ENCODE measurements at places on chromosomes 1 and 21. TPM values are rescaled to one million over a fixed set of nuclear protein-coding genes. Genes with fewer than 3 reads are reported as not detected.

FCRL6 gene
- total RNA-seq, result not detected

OR6K3 gene
- total RNA-seq, result not detected

SLC1A7 gene
- total RNA-seq, result not detected

C1orf50 gene
- 4.2 TPM for total RNA-seq

ADAMTS1 gene
- total RNA-seq, result 82.8 TPM

ZNF436 gene
- 13.4 TPM for total RNA-seq

VSIG8 gene
- total RNA-seq, result not detected

GRCh38 chr1:87898431-87898830 lies 569.8 kb downstream of the LMO4 start:
- DNase-seq, result no peak

GRCh38 chr1:187032316-187032981 lies 203.7 kb downstream of the PLA2G4A start:
- no peak for DNase-seq

- DNase-seq, result no peak
Measured at GRCh38 chr1:25811384-25812082, 8.2 kb upstream of the MTFR1L start.

DNA sequence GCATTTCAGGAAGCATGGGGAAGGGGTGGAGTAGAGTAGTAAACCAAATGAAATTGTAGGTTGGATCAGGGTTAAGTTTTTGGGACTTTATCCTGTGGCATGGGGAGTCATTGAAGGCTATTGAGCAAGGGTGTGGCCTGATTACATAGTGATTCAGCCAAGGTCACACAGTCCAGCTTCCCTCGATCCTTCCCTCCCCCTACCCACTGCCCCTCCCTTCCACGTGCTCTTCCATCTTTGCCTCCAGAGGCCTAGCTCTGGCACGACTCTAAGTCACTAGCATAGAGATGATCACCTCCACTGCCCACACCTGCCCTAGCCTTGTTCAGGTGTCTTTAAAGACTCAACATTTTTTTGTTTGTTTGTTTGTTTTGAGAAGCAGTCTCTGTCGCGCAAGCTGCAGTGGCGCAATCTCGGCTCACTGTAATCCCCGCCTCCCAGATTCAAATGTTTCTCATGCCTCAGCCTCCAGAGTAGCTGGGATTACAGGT lies 37.2 kb upstream of the SLC9A1 start:
- peak; percentile 7 for DNase-seq

DNA sequence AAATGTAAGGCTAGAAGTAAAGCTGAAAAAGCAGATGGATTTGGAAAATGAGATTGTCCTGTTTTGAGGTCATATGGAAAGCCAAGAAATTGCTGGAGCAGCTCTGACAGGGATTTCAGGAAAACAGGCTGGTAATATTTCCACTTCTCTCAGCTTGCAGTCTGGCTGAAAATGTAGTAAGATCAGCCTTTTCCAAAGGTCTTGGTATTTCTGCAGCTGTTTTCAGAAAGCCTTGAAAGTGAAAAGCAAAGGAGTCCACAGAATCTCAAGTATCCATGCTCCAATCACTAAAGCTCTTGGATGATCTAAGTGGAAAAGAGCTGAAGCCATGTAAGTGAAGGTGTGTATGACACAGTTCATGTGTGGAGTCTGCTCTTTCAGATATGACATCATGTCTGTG lies 41.6 kb upstream of the APOBEC4 start:
- DNase-seq, result no peak

DNA sequence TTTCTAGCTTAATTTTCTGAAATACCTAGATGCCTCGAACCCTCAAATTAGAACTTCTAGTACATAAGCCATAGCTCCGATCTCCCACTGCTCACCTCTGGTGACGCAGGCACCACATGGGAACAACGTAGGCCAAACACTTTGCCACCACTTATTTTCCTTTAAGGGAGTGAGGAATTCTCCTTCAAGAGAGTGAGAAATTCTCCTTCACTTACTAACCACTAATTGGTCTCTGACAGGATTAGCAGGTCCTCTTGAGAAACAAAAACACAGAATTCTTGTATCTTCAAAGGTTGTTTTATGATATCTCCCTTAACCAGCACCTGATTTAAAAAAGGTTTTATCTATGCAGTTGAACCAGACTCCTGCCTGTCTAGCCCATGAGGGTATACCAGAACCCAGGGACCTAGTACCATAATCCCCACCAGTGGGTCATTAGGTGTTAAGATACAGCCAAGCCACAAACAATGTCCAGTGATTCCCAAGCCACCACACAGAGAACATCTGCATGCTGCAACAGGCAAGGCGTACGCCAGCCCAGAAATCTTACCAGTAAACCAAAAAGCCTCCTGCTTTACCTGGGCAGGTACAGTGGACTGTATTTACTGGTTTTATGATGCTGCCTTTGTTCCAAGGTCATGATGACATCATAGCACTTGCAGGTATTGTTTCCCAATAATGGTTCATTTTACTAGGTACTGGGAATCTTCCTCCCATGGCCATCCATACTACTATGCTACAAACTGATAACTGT lies 20.3 kb upstream of the CXADR start:
- no peak for DNase-seq

GRCh38 chr1:203059485-203059884 lies 26.3 kb downstream of the MYOG start:
- no peak for DNase-seq

DNA sequence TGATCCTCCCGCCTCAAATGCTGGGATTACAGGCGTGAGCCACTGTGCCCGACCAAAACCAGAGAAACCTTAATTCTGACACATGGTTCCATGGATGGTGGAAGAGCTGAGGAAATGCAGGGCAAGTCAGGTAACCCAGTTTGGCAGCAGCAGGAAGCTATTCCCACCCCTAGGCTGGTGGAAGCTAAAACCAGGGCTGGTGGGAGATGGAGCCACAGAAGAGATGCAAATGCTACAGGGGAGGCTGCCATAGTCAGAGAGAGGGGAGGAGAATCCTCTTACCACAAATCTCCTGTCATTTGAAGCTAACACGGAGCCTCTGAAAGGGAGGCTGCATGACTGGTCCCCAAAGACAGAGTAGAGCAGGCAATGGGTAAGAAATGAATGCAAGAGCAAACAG lies 4.1 kb upstream of the CDC42BPA start:
- DNase-seq, result no peak

DNA sequence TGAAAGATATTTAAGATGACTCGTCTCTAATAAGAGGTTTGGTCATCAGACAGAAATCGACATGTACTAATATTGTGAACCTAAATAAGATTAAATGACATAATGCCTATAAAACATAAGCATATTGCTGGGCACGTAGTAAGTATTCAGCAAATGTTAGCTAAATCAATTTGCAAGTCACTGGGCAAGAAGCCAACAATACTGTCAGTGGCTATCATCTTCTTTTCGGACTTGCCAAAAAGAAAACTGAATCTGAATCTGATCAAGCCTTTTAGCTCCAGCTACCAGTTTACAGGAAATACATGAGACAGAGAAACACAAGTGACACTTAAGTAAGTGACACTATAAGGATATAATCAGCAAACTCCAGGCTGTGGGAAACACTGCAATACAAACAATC lies 46.0 kb downstream of the RPL5 start:
- peak; percentile 11 for DNase-seq

GRCh38 chr1:186218654-186219352 lies 156.2 kb downstream of the TPR start:
- DNase-seq, result no peak

GRCh38 chr1:199685369-199685768 lies 342.1 kb upstream of the NR5A2 start:
- peak; percentile 59 for DNase-seq

GRCh38 chr21:46486481-46487126 lies 27.9 kb downstream of the DIP2A start:
- DNase-seq, result no peak

- DNase-seq, result no peak
Measured at GRCh38 chr1:161079436-161080110, 9.8 kb downstream of the NECTIN4 start.

DNA sequence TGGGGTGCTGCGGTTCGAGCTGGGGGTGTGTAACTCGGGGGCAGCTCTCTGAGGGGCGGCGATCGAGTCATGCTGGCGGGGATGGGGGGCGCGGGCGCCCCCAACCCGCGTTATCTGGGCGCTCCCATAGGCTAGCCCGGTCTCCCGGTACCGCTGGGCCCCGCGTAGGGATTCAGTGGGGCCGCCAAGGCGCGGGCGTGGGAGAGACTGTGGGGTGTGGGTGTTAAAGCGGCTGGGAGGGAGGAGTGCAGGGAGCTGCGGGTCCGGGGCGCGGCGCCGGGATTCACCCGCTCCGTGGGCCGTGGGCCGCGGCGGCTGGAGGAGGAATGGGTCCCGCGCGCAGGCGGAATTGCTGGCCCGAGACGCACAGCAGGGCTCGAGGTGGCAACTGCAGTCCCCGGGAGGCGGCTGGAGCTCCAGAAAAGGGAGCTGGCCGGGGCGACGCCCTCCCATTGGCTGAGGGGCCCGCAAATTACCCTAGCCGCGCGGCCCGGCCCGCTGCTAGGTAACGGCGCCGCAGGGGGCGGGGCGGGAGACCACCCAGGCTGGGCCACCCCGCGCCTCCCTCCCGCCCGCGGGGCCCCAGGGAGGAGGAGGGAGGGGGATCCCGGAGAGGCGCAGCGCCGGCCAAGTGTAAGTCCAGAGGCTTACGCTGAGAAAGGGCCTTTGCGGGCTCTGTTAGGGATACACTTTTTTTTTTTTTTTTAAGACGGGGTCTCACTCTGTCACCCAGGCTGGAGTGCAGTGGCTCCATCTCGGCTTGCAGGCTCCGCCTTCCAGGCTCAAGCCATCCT lies at the start of gene PTCH2:
PTCH2 (minus strand) TSS at position 392 of the 794 bp plus-strand sequence; CDS start at position 71, 321 bp downstream.
- peak; percentile 34 for DNase-seq

DNA sequence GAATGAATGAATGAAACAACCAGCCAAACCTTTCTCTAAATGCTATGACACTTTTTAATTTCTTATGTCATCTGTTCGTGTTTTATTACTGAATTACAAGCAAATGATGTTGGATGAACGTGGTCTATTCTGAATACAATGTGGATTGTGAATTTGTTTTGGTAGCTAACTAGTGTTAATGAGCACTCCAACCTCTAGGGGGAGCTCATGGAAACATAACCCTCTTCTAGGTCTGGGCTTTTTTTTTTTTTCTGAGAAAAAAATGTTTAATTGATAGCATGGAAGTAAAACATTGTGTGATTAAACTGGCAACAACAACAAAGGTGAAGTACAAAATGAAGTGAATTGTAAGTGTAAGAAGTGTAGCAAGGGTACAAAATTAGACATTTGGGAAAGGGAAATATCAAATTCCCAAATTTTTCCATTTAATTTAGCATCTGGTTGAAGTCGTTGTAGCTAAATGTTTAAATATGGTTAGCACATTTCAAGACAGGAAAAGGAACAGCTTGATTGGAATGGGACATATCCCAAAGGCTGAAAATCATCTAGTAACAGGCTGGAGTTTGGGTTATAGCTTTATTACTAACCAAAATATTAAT lies 42.6 kb upstream of the PTGS2 start:
- DNase-seq, result no peak

GRCh38 chr1:45216200-45216541 lies 9.8 kb upstream of the ZSWIM5 start:
- DNase-seq, result no peak

DNA sequence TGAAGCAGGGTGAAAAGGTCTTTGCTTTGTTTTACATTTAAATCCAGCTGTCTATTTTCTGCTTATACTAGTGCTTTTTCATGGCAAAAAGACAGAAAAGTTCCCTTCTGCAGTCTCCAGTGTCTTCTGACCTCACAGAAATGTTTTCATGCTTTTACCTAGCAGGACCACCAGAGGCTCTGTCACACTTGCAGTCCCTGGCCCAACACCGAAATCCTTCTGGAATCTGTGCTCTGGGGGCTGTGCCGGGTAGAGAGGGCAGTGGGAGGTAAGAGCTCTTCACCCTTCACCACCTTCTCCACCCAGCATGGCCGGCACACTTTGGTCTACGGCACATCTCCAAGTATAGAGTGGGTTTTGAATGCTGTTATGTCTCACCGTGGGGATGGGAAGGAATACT lies 20.8 kb downstream of the GNAT2 start:
- no peak for DNase-seq

- DNase-seq, result no peak
Measured at GRCh38 chr1:154572468-154573167, 5.0 kb downstream of the CHRNB2 start.

GRCh38 chr1:48254254-48254653 lies 31.7 kb downstream of the SLC5A9 start:
- DNase-seq, result no peak

GRCh38 chr1:164591858-164592257 lies 32.9 kb downstream of the PBX1 start:
- DNase-seq, result no peak

- DNase-seq, result no peak
Measured at GRCh38 chr1:204990721-204991341, 52.2 kb upstream of the CNTN2 start.

- DNase-seq, result no peak
Measured at GRCh38 chr21:14092834-14093560, 117.8 kb downstream of the LIPI start.

DNA sequence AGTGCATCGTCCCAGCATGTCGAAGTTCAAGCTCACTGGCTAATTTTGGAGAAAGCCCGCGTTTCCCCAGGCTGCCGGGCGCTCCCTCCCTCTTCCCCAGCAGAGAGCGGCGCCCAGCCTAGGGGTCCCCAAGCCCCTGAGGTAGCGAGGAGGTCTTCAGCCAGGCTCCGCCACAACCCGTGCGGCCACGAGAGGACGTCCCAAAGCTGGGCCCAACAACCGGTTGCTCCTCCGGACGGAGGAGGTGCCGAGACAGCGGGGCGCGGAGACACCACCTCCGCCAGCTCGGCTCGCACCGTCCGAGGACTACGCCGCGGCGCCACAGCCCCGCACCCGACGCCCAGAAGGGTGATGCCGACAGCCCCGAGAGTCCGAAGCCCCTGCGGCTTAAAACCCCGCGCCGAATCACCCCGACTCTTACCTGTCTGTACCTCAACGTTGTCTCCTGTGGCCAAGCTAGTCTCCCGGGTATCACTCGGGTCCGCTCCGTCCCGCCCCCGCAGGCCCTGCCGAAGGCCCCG lies at the start of gene DENND2C:
DENND2C (minus strand) TSS at position 488 of the 521 bp plus-strand sequence. CDS start 44,065 bp downstream, outside the sequence.
- no peak for DNase-seq

DNA sequence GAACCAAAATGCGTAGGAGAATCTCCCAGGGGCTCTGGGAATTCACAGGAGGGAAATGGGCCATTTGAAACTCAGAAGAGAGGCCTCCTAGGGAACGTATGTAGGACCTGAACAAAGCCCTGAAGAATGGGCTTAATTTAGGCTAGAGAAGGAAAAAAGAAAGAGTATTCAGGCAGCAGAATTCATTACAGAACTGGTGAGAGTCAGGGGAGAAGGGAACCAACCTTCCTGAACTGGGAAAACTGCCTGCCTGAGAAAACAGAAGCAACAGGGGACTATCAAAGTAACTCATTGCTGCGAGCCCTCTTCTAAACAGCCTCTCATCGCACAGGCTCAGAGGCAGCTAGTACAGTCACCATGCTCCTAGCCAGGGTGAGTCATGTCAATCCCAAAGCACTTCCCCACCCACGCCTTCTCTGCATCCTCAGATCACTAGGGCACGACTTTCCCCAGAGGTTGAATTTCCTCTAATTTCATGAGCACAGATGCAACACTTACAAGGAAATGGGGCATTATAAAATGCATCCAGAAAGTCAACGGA lies 98.1 kb downstream of the ADSS2 start:
- peak; percentile 98 for DNase-seq

GRCh38 chr1:170742600-170742999 lies 78.7 kb downstream of the PRRX1 start:
- DNase-seq, result no peak
